ENCODE measurements at places on chromosomes 5 and 9. TPM values are rescaled to one million over a fixed set of nuclear protein-coding genes. Genes with fewer than 3 reads are reported as not detected.
A peak's percentile ranks its signal among the peaks of the same experiment; 100 is the strongest.

DNA sequence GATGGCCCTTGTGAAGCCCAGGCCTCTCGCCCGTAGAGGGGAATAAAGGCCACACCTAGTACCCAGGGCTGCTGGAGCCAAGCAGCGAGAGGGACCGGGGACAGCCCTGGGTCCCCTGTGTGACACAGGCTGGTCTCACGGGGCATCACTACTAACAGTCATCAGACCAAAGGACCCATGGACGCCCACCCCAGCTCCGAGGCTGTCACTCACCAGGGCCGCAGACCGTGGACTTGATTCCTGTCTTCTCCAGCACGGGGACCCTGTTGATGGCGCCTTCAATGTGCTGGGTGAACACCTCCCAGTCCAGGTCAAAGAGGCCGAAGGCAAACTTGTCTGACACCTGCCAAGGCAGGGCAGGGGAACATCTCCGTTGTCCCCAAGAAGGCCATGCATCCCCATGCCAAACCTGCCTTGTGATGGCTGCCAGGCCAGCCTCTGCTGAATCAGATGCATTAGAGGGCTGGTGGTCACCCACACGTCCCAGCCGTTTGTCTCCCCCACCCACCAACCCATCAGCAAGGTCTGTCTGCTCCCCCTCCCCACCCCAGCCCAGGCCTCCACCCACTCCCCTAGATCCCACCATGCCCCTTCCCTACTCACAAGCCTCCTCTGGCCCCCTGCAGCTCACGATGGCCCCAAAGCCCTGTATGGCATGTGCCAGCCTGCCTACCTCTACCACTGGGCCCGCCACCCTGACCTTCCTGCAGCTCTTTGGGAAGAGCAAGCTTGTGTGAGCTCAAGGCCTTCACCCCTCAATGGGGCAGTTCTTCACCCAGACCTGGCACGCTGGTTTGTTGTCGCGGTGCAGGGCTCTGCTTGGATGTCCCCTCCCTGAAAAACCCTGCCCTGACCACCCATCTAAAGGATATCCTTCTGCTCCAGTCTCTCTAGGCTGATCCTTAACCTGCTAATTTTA, 20.8 kb downstream of the SARDH start:
- peak; percentile 62 for DNase-seq

- DNase-seq = no peak
These were observed 13.9 kb downstream of the KDM4C start for GRCh38 chr9:6771722-6772121.

The CRAT gene
- 85.5 TPM for total RNA-seq

DNA sequence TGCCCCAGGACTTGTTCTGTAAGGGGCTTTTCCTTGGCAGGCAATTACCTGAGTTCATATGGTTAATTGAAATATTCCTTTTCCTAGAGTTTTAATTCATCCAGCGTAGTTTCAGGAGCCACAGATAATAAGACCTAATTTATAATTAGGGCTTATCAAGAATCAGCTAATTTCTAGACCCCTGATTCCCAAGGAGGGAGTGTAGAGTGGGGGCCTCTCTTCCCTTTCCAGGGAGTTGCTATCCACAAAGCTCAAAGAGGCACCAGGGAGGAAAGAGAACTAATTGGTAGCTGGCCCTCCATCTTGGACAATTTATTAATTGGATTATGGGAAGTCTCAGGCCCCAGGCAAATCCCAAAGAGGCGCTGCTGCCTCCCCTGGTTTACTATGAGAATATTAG, 75.8 kb upstream of the ZNF618 start:
- DNase-seq = no peak

DNA sequence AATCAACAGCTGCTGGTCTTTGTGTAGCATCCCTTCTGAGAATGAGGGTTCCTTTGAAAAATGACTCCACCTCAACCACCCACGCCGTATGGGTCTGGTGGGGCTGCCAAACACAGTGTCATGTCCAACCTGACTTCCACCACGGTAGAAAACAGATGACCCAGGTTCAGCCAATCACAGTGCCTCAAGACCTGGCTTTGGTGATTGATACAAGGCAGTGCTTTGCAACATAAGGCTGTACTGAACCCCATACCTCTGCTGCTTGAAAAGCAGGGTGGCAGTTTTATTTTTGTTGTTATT, 11.5 kb upstream of the TGFBR1 start:
- DNase-seq = no peak

The IRX2 gene
- total RNA-seq = 7.3 TPM

DNA sequence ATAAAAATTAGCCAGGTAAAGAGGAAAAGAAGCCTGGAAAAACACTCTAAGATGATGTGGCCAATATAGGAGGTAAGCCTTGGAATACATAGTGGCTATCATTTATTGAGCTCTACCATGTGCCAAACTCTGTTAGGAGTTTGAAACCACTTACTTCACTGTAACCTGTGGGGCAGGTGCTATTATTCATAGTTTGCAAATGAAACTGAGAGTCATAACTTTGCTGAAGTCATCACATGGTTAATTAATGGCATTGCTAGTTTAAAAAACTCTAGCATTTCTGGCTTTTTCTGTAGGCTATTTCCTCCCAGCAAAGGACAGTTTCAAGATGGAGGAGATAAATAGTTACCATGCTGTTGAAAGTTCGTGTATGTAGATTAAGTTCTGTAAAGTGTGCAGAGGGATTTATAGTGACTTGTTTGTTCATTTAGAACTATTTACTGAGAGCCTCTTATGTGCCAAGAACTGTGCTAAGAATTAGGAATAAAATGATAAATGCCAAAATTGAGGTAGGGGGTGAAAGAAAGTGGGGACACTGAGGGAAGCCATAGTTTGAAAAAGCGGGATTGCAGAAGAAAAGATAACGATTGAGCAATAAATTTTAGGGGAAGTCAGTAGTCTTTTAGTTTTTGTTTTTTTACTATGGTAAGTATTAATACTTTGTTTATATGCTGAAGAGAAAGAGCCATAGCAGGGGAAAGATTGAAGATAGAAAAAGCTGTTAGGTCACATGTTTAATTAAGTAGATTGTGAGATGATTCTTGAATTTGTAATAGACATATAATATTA, 57.2 kb downstream of the WDR70 start:
- no peak for DNase-seq

DNA sequence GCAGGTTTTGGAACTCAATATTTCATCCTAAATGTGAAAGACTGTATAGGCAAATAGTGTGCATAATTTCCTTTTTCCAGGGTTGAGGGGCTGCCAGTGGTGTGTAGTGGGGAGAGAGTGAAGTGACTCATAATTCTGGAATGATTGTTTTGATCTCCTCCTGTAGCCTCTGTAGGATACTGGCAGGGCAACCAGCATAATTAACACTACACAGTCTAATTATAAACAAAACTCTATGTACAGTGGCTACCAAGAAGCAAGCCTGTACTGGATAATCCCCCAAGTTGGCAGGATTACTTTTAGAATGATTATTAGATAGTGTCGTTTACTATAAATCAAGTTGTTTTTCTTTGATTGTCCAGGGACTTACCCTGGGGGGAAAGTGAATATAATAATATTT, 32.2 kb downstream of the LNPEP start:
- DNase-seq = no peak

- no peak for DNase-seq
These were observed 498.6 kb downstream of the CHSY3 start for GRCh38 chr5:130402906-130403305.

DNA sequence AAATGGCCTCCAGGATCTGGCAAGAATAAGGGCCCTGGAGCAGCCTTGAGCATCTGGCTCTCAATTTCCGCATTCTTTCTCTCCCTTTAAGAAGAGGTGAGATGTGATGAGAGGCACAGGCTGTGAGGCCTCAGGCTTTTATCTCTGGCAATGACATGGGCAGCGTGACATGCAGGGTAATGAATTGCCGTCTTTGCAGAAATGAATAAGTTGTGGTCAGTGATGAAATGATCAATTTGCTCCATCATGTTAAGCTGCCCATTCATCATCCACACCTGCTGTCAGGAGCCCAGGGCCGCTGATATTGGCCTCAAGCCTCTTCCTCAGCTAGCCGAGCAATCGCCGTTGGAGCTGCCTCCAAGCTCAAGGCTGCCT, 265.3 kb downstream of the TRIM32 start:
- DNase-seq = no peak

The MGAT4B gene
- 98.9 TPM for total RNA-seq

Data from Right ventricle myocardium inferior (tissue), 1 donor.